ENCODE measurements at places on chromosomes 2 and 18.

GRCh38 chr2:19365126-19365525, 6.7 kb upstream of the OSR1 start:
- DNase-seq = no peak

- DNase-seq = peak; percentile 13
Measured at GRCh38 chr2:210577263-210578071, 21.1 kb downstream of the CPS1 start.

DNA sequence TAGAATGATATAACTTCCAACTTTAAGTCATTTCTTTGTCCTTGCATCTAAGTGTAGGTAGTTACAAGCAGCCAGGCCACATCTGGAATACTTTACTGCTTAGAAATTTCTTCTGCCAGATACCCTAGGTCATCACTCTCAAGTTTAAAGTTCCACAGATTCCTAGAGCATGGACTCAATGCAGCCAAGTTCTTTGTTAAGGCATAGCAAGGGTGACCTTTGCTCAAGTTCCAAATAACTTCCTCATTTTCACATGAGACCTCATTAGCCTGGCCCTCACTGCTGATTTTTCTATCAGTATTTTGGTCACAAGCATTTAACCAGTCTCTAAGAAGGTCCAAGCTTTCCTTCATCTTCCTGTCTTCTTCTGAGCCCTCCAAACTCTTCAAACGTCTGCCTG, 7.8 kb upstream of the UGT1A9 start:
- DNase-seq = no peak

- DNase-seq = no peak
Measured at GRCh38 chr2:177241711-177242120, 22.8 kb downstream of the NFE2L2 start.

GRCh38 chr18:54983041-54983686, 23.9 kb upstream of the CCDC68 start:
- DNase-seq = no peak

DNA sequence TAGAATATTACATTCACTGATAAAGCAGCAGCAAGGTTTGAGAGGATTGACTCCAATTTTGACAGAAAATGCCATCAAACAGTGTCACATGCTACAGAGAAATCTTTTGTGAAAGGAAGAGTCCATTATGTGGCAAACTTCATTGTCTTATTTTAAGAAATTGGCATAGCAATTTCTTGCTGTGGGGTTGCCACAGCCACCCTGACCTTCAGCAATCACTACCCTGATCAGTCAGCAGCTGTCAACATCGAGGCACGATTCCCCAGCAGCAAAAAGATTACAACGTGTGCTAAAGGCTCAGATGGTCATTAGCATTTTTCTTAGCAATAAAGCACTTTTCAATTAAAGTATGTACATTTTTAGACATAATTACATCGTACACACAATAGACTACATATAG, 74.7 kb downstream of the PRKCE start:
- no peak for DNase-seq

DNA sequence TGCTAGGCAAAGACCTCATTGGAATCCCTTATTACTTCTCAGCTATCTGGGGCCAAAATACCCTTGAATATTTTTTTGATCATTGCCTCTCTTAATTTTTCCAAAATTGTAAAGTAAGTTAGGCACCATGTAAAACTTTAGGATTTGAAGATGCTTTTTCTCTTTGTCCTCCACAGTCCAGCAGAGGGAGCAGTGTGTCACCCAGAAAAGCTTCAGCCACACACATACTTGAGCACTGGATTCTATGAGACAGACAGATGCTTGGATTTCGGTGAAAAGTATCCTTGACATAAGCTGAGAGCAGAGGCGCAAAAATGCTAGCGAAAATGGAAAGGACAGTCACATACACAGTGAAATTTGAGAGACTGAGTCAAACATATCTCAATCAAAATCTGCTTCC, 74.7 kb upstream of the KCNJ3 start:
- DNase-seq = no peak

GRCh38 chr2:16591370-16591933, 74.2 kb downstream of the CYRIA start:
- DNase-seq = no peak

DNA sequence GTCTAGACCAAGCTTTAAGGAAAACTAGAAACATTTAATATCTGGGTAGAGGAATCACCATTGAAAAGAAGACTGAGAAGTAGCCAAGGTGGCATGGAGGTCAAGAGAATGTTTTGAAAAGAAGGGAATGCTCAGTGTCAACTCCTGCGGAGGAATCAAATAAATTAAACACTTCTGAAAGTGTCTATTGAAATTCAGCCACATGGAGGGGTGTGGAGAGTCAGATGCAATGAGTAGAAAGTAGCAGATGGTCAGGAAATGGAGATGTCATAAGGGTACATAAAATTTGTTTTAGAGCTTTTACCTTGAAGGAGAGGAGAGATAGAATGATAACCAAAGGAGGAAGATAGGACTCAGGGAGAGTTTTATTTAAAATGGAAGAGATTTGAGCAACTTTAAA, 35.1 kb downstream of the NLRC4 start:
- no peak for DNase-seq

DNA sequence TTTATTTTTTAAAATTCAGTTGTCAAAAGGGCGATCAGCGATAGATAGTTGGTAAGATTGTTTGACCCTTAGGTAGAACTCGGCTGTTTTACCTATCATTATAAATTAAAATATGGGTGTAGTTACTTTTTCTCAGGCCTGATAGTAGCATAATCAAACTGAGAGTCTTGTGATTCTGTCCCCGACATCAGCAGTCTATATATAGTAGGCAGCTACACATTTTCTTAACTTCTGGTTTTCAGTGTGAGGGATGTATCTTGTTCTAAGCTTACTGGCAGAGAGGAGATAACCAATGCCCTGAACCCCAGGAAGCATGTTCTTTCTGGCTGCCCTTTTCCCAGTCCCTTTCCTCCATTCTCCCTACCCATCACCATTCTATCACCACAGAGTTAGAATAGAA, 56.6 kb downstream of the XRCC5 start:
- no peak for DNase-seq

DNA sequence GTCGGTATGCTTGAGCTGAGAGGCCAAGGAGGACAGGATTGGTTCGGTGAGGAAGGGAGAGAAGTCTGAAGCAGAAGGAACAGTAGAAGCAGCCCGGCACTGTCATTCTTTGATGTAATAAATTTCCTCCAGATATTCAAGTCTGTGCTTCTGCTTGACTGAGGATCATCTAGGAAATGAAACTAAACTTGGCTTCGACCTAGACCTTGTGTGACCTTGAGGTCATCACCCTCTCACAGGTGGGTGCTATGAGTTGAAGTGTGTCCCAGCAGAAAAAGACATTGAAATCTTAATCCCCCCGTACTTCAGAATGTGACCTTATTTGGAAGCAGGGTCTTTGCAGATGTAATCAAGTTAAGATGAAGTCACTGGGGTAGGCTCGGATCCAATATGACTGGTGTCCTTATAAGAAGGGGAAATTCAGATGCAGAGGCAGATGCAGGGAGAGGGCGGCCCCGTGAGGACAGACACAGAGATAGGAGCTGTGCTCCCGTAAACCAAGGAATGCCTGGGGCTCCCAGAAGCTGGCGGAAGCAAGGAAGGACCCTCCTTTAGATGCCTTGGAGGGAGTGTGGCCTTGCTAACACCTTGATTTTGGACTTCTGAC, 49.0 kb downstream of the PRKCE start:
- no peak for DNase-seq

GRCh38 chr2:241844066-241844728, 14.5 kb downstream of the PDCD1 start:
- DNase-seq = no peak

DNA sequence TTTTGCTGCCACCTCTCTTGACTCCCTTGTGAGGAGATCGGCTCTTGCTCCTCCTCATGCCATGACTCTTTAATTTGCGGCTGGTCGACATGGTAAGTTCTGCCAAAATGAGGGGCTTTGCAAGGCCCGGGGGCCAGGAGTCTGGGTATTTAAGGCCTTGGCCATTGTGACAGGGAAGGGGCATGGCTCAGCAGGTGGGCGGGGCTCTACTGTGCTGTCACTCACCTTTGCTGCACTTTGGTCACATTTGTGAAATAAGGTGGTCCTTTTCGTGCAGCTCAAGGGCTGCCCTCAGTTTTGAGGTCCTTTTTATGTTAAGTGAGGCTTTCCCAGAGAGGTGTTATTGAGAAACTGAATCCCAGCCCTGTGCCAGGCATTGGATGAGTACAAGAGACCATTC, at the start of gene TNP1:
TNP1 (minus strand) TSS at position 121 of the 400 bp plus-strand sequence; CDS start at position 91, 30 bp downstream.
- no peak for DNase-seq

GRCh38 chr2:71530641-71531332, 77.4 kb downstream of the DYSF start:
- no peak for DNase-seq

GRCh38 chr2:56244911-56245530, 61.2 kb downstream of the CCDC85A start:
- peak; percentile 57 for DNase-seq

DNA sequence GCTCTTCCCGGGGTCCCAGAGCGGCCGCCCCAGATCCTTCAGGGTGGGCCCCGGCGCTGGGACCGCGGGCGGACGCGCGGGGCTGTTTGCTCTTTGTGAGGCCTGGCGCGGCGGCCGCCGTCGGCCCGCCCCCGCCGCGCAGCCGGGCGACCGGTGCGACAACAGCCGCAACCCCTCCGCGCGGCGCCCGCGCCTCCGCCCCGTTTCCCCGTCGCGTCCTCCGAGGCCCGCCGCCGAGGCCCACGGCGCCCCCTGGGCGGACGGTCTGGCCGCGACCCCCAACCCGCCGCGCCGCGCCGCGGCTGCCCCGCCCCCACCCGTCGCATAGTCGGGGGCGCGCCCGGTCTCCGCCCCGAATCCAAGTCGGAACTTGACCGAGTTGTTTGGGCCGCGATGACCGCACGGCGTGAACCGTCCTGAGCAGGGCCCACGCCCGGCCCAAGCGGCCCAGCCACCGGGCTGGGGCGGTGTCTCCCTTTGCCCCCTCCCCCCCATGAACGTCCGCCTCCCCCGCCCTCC, 448 bp downstream of the YPEL5 start:
- no peak for DNase-seq

GRCh38 chr2:25490217-25490616, 148.5 kb upstream of the DNMT3A start:
- DNase-seq = no peak

GRCh38 chr2:18589354-18589753, at the start of gene NT5C1B:
Gene NT5C1B, minus strand, starts transcription at chr2:18589569. Its CDS starts 101 bp downstream, at chr2:18589468.
- DNase-seq = no peak

DNA sequence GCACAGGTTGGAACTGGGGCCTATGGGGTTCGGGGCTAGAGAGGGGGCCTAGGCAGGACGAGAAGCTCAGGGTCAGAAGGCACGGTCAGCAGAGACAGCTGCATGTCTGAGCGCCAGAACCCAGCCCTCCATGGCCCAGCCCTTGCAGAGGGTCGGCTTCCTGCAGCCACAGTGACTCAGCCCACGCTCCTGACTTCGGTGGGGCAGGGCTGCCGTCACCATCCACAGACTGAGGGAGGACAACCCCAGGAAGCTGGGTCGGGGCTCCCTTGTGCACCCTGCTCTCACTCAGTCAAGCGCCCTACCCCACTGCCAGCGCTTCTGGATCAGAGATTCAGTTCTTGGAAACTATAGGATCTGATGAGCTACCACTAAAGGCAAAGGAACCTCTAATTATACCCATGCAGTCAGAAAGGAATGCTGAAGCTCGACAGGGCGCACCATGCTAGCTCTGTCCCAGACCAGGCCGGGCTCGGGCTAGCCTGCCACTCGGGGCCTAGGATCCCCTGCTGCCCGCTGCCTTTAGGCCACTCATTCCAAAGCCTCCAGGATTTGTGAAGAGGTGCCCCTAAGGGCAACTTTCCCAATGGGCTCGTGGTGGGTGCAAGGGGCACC, 3.0 kb downstream of the ACTR1B start:
- no peak for DNase-seq
